ENCODE measurements at places on chromosomes 7 and 10.

- DNase-seq, result no peak
These were observed 47.5 kb downstream of the DENND2A start for GRCh38 chr7:140592964-140593671.

DNA sequence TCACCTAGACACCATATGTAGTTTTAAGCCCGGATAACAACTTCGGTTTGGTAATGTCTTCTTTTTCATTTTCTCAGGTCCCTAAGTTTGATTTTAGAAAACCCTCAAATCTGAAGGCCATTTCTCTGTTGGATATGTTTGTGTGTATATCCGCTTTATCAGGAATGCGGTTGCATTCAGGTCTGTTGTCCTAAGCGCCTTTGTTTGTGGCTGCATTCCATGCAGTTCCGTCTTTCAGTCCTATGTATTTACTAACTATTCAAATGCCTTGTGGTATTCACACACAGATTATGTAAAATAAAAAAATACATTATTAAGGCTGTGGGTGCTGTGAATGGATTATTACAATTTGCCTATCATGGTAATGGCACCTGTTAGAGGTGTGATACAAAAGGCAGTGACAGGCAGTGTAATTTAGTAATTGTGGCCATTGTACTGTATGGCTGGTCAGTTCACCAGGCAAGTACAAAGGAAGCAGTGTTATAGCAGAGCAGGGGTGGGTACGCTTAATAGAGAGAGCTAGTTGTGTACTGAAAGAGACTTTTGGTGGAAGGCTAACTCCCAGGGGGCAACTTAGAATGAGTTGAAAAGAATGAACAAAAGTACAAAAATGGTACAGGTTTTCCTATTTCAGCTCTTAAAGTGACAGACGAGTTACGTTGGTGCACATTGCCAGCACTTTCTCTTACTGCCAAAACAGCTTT, 136.4 kb downstream of the VTI1A start:
- DNase-seq, result no peak

DNA sequence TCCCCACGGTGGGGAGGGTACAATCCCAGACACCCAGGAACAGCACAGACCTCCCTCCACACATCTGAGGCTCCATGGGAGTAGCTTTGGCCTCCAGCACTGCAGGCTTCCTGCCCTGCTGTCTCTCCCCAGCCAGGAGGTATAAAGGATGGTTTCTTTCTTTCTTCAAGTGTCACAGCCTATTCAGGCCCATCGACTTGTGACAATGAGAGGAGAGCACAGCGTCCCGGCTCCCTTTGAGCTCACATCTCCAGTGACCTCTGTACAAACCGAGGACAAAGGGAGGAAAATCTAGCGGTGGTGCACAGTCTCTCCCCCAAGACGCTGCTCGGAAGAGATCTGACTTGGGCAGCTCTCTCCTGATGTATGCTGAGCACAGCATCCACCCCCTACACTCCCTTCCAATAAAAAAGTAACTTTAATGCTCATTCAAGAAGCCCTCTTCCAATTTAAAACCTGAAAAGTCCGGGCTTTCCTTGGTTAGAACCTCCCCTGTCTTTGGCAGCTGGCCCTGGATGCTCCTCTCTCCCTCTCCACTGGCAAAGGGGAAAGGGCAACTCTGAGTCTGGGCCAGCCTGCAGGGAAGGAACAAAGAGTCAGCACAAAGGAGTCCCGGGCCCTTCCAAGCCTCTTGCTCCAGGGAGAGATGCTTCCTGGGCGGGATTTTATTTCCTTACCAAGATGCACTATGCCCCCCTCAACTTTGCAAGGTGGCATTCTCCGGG, 18.0 kb downstream of the CHST15 start:
- DNase-seq, result no peak

- no peak for DNase-seq
These were observed 31.2 kb downstream of the CUZD1 start for GRCh38 chr10:122814493-122814892.

GRCh38 chr7:107169120-107170050, 582 bp downstream of the HBP1 start:
- peak; percentile 95 for DNase-seq

DNA sequence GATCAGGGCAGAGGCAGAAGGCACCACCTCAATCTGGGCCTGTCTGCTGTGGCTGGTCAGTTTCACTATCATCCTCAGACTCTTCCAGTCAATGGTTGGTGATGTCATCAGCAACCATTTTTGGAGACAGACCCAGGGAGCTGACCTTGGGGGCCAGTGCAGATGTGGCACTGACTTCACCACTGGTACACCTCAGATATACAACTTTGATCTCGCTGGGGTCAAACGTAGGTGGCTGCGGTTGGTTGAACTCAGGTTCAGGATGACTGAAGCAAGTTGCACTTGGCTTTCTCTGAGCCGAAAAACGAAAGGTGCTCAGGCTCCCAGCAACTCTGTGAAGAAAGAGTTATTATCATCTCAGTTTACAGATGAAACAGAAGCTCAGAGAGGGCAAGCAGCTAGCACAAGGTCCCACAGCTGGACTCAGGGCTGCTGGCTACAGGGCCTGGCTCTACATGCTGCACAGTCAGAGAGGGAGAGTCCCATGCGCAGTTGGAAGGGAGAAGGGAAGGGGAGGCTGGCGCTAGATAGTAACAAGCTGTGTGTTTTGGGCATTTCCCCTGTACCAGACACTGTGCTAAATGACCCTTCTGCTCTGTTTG, 27.2 kb downstream of the ANKRD16 start:
- no peak for DNase-seq

- no peak for DNase-seq
These were observed 11.1 kb downstream of the PKD1L1 start for GRCh38 chr7:47937065-47937687.

GRCh38 chr7:83941300-83941699, 253.3 kb downstream of the SEMA3A start:
- no peak for DNase-seq

DNA sequence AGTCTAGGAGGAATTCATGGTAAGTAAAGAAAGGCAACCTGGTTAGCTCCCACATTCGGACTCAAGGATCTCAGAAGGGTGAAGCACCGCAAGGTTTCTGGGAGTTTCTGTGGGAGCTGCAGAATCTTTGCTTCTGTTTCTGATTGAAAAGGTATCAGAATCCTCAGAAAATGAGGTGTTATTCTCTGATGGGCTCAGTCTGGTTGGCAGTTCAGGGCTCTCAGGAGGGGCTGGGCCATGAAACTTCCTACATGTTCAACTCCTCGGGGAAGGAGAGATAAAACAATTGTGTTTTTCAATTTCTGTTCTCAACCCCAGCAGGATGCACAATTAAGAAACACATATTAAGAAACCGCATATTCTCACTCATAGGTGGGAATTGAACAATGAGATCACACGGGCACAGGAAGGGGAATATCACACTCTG, 9.1 kb downstream of the OR2A7 start:
- no peak for DNase-seq

DNA sequence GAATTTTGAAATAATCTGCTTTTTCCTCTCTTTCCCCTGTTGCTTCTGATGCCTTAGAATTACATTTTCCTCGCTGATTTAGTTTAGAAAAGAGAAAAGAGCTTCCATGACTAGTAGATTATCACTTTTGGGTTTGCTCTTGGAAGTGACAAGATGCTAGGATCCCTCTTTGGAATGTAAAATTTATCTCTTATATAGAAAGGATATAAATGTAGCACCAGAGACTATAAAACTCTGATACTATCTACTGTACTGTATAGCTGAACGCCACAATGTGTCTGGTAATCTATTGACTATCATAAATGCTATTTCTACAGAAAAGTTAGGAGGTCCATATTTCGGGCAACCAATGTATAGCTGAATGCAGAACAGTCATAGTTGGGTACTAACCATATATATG, 1.1 kb upstream of the HDAC9 start:
- DNase-seq, result no peak

GRCh38 chr7:45524445-45524844, 49.7 kb upstream of the ADCY1 start:
- DNase-seq, result no peak

- DNase-seq, result no peak
These were observed 28.2 kb upstream of the PRKAR2B start for GRCh38 chr7:107016312-107016711.

DNA sequence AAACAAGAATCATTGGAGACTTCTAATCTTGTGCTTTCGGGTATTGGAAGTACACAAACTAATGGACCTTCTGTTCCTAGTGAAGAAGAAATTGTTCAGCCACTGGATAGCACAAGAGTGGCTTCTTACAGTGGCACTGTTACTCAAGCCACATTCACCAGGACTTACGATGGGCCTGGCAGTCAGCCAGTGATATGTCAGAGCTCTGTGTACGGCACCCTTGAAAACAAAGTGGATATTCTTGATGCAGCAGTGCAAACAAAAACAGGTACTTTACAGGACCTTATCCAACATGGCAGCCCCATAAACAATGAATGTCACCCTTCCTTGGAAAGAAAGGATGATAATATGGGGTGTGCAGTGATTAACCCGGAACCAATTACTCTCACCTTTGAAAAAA, 61.6 kb downstream of the TASOR2 start:
- no peak for DNase-seq

DNA sequence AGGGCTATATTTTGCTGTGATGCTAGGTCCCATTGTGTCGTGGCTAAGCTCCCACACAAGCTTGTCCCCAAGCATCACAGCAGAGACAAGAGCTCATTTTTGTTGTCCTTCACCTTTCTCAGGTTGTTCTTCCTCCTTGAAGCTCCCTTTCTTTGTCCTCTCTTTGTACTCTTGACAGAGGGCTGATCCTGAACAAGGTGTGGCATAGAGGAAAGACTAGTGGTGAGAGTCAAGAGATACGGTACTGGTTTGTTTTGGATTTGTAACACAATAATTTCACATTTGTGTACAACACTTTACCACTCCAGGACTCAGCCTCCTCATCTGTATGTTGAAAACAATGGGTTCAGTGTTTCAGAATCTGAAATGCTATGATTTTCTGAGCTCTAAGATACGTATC, 41.0 kb downstream of the MAGI2 start:
- DNase-seq, result no peak

Measured in HCEC 1CT (cell line).